ENCODE measurements at places on chromosomes 7 and 10.

DNA sequence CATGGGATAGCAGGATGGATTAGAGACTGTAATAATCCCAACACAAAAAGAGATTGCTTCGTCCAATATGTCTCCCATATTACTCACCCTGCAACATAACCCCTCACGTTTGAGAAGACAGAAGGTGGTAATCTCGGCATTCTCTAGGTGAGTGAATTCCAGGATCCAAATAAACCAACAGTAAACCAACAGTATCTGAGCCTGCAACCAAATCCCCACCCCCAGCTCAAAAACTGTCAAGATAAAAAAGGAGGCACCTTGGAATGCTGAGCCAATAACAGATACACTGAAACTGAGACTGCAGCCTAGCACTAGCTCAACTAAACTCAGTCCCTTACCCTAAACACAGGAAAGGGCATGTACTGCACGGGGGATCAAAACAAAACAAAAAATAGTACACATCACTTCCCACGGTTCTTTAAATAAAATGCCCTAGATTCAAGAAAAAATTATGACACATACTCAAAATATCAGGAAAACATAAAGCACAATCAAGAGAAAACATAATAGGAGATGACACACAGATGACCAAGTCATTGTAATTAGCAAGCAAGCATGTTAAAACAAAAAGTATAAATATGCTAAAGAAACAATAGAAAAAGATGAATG, 28.0 kb downstream of the IPMK start:
- DNase-seq, result peak; percentile 6

- no peak for DNase-seq
Measured at GRCh38 chr7:1011297-1012003, 28.5 kb downstream of the CYP2W1 start.

GRCh38 chr10:110735620-110736027, 91.5 kb downstream of the RBM20 start:
- DNase-seq, result no peak

DNA sequence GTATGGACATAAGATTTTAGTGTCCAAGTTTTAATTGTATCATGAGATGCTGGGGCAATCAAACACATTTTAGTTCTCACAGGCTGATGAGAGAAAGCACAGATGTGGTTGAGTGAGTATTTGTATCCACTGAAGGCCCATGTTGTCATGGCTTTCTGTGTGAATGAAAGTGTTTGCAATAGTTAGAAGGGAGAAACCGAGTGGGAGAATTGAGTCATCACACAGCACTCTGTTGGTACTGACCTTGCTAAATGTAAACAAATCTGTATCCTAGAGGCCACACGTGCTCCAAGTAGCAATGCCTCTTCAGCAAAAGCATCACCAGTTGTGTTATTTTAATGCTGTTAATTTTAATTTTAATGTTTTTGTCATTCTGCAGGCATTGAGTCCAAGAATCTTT, 121.2 kb downstream of the EMX2 start:
- DNase-seq, result peak; percentile 88

GRCh38 chr10:99850021-99850766, 67.8 kb downstream of the ABCC2 start:
- no peak for DNase-seq

GRCh38 chr7:133797818-133798520, 329.2 kb upstream of the LRGUK start:
- no peak for DNase-seq

GRCh38 chr10:98378722-98379121, 36.3 kb downstream of the PYROXD2 start:
- peak; percentile 36 for DNase-seq

DNA sequence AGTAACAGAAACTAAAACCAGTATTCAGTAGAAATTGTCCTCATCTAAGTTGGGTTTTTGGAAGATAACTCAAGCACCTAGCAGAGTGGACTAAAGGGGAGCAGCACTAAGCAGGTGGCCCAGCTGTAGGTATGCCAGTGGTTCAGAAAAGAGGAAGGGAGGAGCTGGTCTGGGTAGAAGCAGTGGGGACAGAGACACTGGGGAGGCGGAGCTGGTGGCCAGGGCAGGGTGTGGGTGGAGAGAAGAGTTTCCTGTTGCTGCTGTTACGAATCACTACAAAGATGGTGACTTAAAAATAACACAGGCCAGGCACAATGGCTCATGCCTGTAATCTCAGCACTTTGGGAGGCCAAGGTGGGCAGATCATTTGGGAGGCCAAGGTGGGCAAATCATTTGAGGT, 136.2 kb downstream of the WDR11 start:
- DNase-seq, result no peak

- DNase-seq, result no peak
Measured at GRCh38 chr7:158369866-158370265, 217.8 kb downstream of the PTPRN2 start.

DNA sequence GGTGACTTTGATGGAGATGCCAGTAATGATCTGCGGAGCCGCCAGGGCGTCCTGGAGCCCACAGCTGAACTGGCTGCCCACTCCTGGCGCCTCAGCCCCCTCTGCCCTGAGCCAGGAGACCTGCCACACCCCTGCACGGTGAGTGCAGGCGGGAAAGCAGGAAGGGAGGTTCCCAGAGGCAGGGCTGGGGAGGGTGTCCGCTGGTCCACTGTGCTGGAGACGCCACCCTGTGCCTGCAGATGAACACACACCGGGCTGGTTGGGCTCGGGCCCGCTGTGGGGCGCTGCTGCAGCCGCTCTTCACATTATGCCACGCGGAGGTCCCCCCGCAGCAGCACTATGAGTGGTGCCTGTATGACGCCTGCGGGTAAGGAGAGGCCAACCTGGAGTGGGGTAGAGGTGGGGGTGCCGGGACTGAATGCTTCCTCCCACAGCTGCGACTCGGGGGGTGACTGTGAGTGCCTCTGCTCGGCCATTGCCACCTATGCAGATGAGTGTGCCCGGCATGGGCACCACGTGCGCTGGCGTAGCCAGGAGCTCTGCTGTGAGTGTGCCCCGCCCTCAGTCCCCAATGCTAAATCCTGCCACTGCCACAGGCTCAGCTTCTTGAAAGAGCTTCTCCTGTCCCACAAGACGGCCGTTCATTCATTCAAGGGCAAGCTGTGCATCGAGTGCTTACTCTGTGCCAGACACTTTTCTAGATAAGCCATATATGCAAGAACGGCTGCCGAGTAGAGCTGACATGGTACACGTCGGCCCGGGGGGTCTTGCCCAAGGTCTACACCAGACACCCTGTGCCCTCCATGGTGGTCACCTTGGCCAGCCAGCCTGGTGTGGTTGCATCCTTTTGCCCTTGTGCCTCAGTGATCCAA, 14.3 kb upstream of the ZNF467 start:
- no peak for DNase-seq

- no peak for DNase-seq
Measured at GRCh38 chr7:95517870-95518269, 32.1 kb downstream of the ASB4 start.

- DNase-seq, result no peak
Measured at GRCh38 chr10:10727812-10728211, 289.9 kb upstream of the CELF2 start.

DNA sequence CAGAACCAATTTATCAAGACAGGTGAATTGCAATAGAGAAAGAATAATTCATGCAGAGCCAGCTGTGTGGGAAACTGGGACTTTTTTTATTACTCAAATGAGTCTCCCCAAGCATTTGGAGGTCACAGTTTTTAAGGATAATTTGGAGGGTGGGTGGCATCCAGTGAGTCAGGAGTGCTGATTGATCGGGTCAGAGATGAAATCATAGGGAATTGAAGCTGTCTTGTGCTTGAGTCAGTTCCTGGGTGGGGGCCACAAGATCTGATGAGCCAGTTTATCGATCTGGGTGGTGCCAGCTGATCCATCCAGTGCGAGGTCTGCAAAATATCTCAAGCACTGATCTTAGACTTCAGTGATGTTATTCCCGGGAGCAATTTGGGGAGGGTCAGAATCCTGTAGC, 9.9 kb upstream of the MYO1G start:
- no peak for DNase-seq

GRCh38 chr7:96241855-96242254, 80.0 kb downstream of the SLC25A13 start:
- no peak for DNase-seq

- DNase-seq, result no peak
Measured at GRCh38 chr10:105714728-105715127, 1073.6 kb downstream of the SORCS3 start.

DNA sequence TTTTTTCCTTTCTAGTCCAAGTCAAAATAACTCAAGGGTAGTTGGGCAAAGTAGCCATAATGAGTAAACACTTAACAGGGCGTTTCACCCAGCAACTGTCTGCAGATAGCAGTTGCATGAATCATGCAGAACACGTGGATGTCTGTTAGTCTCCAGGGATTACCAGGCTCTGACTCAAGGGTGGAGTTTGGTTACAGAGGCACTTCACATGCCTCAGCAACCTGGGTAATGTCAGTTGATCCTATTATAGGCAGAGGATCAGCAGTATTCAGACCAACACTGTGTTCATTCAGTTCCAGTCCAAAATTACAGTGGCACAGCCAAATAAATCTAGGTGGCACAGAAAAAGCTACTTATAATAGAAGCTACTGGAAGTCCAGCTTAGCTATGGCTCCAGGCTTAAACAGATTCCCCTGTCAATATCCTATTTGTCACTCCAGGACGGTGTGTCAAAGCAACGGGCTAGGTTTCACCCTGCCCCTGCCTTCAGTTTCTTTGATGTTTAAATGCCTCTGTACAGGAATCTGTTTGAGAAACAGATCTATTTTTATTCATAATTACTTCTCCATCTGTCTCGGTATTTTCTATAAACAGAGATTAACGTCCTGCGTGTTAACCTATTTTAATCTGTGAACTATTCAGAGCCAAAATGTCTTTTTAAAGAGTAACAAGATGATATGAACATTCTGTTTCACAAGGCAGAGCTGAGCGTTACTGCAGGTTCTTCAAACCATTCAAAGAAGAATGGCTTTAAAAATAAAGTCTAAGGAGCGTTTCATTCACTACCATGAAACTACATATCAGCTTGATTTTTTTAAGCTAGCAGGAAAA, 162.6 kb upstream of the AKR1E2 start:
- DNase-seq, result peak; percentile 99

DNA sequence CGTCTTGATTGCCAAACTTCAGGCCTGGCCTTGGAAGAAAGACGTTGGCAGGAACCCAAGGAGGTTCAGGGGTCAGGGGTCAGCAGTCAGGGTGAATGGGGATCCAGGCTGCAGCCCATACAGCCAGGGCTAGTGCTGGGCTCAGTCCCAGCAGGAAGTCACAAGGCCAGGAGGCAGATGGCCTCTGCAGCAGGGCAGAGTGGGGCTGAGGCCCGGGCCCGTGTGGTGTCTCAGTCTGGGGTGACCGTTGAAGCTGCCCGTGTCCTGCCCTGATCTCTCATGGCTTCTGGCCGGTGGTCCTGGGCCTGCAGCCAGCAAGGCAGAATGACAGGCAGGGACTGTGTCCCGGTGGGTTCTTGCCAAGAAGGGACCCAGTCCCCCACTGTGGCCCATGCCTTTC, 26.6 kb upstream of the PURB start:
- DNase-seq, result no peak

GRCh38 chr10:71399946-71400345, 3.2 kb downstream of the CDH23 start:
- no peak for DNase-seq

DNA sequence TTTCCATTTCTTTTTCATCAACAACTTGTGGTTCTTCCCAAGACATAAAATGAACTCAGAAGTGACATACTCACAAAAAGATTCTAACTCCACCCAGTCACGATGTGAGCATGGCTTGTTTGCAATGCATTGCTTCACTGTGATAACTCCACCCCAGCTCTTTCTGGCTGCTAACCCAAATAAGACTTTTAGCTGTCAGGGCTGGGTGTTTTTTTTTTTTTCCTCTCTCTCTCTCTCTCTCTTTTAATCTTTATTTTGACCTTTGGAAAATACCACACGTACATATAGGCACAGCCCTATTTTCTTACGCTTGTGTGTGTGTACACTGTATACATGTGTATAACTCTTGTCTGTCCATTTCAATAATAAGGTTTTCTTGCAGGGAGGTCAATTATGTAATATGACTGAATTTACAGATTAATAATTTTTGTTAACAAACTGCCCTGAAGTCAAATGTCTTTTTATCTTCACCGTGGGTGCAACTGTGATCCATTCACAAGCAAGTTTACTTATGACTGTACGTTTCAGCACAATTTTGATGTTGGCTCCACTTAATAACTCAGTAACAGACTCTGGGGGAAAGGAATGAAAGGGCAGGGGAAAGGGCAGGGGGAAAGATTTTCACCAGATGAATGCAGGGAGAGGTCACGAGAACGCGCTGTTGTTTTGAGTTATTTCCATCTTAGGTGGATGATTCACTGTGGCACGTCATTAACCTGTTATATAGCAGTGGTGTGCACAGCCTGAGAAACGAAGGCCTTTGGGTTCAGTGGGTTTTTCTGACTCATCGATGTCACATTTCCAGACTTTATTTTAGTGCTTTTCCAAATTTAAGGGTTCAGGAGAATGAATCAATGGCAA, 49.1 kb downstream of the APBB1IP start:
- DNase-seq, result peak; percentile 86

DNA sequence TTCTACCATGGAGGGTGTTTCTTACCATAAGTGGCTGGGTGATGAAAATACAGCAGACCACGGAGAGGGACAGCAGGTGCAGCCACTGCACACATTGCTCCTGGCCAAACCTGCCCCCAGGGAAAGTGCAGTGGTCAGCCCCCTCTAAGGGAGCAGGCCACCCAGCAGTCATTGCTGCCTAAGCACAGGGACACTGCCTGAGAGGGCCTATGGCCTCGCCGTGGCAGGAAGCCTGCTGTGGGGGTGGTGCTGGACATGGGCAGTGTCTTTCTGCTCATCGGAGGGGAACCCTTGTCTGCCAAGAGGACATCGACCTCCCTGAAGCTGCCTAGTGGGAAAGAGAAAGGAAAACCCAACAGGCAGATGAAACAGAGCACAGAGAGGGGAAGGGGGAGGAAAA, 118.3 kb downstream of the PKD1L1 start:
- DNase-seq, result no peak

- DNase-seq, result no peak
Measured at GRCh38 chr7:124489082-124489819, 276.3 kb downstream of the GPR37 start.

DNA sequence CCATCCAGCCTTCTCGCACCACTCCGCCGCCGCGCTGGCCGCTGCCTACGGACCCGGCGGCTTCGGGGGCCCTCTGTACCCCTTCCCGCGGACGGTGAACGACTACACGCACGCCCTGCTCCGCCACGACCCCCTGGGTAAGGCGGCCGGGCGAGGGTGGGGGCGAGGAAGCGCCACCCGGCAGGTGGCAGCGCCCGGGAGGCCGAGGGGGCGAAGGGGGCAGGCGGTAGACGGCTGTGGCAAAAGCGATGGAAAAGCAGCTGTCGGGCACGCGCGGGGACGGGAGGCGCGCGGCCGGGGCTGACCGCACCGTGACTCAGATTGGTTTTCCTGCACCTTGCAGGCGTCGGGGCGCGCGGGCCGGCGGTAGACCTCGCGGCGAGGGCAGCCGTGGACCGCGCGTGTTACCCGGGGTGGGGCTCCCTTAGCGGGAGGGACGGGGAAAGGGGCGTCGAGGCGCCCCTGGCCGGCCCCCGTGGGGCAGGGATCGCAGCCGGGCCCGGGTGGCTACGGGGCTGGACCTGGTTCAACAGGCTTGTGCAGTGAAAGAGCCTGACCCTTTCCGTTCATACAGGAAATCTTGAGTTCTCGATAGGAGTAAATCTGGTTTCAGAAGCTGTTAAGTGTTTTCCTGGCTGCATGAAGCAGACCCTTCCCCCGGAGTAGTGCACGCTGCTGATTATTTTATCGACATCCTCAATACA, 608 bp downstream of the HHEX start:
- DNase-seq, result peak; percentile 21

- no peak for DNase-seq
Measured at GRCh38 chr10:124645467-124646095, 98.6 kb downstream of the FAM53B start.

All from fibroblast of skin of abdomen (primary cell).